ENCODE measurements at places on chromosomes 6 and 20. TPM values are rescaled to one million over a fixed set of nuclear protein-coding genes. Genes with fewer than 3 reads are reported as not detected.

DNA sequence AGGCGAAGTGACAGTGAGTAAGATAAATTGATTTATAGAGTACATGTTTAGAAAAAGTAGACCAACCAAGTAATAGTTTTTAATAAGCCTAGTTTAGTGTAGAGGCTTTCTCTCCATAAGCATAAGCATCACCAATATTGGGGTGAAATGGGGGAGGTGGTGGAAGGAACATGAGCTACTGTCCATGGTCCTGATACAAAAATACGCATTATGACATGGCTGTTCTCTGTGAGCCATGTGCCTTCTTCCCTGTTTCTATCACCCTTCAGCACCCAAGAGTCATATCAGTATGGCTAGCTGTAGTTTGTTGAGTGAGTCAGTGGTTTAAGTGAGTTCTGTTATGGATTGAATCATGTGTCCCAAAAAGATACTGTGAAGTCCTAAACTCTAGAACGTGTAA is 150.8 kb downstream of the EDN1 start:
- no peaks in the 10 kb centered on the region for H3K27me3 ChIP-seq
- H3K27ac ChIP-seq: no peak overlapping the region
- no peaks in the 10 kb centered on the region for H3K36me3 ChIP-seq
- no peak for DNase-seq
- no peak overlapping the region for H3K4me3 ChIP-seq
- H3K4me1 ChIP-seq: no peaks in the 10 kb centered on the region

- H3K27me3 ChIP-seq: no peaks in the 10 kb centered on the region
- DNase-seq: no peak
- H3K36me3 ChIP-seq: no peaks in the 10 kb centered on the region
- peak overlapping the region; percentile 60 for H3K27ac ChIP-seq
- no peaks in the 10 kb centered on the region for H3K4me1 ChIP-seq
Measured at GRCh38 chr6:111200350-111201243, 113.3 kb downstream of the SLC16A10 start.

GRCh38 chr20:53706008-53706465 is 112.4 kb upstream of the ZNF217 start:
- H3K27ac ChIP-seq: peak overlapping the region; percentile 64
- H3K4me3 ChIP-seq: no peak overlapping the region
- H3K27me3 ChIP-seq: no peaks in the 10 kb centered on the region
- H3K4me1 ChIP-seq: peaks cover 16% of the 10 kb centered on the region
- no peaks in the 10 kb centered on the region for H3K36me3 ChIP-seq

- no peak for DNase-seq
- H3K4me1 ChIP-seq: no peaks in the 10 kb centered on the region
- no peaks in the 10 kb centered on the region for H3K36me3 ChIP-seq
Measured at GRCh38 chr6:134795691-134796090, 154.2 kb downstream of the ALDH8A1 start.

DNA sequence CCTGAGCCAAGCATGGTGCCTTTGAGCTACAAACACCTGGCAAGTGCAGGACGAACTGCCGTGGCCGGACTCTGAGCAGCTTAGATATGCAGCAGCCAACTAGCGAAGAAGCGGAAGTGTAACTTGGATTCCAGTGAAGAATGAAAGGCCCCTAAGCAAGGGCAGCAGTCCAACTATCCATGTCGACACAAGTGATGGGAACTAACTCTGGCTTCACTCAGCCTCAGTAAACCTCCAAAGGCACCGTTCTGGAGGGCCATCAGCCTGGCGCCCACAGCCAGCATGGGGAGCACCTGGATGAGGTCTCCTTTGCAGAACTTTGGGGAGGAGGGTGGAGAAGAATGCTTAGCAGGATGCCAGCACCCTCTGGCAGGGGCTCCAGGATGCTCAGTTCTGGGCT is 78.4 kb upstream of the MLN start:
- no peak overlapping the region for H3K27ac ChIP-seq
- H3K36me3 ChIP-seq: no peaks in the 10 kb centered on the region
- no peaks in the 10 kb centered on the region for H3K27me3 ChIP-seq
- no peak for DNase-seq

The CFB gene
- total RNA-seq: 85.8 TPM

The TGM3 gene
- total RNA-seq: not detected

The GTF3C6 gene
- 29.4 TPM for total RNA-seq

- H3K36me3 ChIP-seq: peaks cover 19% of the 10 kb centered on the region
- no peak overlapping the region for H3K4me3 ChIP-seq
- H3K4me1 ChIP-seq: no peaks in the 10 kb centered on the region
- DNase-seq: no peak
- H3K27me3 ChIP-seq: no peaks in the 10 kb centered on the region
Measured at GRCh38 chr20:24955045-24955444, 6.0 kb downstream of the CST7 start.

The RIMS1 gene
- total RNA-seq: not detected

The TBX18 gene
- total RNA-seq: 0.57 TPM

The NHSL1 gene
- 48.7 TPM for total RNA-seq

- no peaks in the 10 kb centered on the region for H3K27me3 ChIP-seq
- H3K4me3 ChIP-seq: no peak overlapping the region
- H3K4me1 ChIP-seq: no peaks in the 10 kb centered on the region
- DNase-seq: no peak
- no peak overlapping the region for H3K27ac ChIP-seq
Measured at GRCh38 chr20:40111282-40111681, 577.8 kb downstream of the MAFB start.

The RGS17 gene
- total RNA-seq: 0.67 TPM

DNA sequence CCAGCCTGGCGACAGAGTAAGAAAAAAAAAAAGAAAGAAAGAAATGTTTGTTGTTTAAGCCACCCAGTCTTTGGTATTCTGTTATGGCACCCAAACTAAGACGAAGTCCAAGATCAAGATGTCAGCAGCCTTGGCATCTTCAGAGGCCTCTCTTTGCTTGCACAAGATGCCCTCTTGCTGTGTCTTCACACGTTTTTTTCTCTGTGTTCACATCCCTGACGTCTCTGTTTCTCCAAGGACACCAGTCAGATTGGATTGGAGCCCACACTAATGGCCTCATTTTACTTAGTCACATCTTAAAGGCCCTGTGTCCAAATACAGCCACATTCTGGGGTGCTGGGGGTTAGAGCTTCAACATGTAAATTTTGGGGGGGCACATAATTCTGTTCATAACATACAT is 380.9 kb downstream of the GJA1 start:
- H3K36me3 ChIP-seq: no peaks in the 10 kb centered on the region
- no peaks in the 10 kb centered on the region for H3K4me1 ChIP-seq
- H3K27me3 ChIP-seq: no peaks in the 10 kb centered on the region
- no peak for DNase-seq

The PSMG4 gene
- total RNA-seq: 16.8 TPM

DNA sequence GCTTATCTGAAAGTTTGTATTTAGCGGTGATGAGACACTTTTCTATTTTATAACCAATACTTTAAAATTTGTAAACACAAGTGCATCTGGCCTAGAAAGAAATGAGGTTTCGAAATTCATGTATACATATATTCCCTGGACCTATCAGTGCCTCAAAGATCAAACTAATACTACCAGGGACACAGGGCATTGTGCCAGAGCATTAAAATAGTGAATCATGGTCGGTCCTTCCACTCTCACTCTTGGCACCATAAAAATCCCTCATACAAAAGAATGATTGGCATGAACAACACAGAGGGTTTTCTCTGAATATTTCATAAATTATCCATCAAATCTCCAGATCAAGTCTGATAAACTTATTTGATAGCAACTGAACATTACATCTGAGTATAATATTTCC is 62.0 kb downstream of the MMUT start:
- no peaks in the 10 kb centered on the region for H3K27me3 ChIP-seq
- no peak for DNase-seq
- H3K4me3 ChIP-seq: no peak overlapping the region
- H3K27ac ChIP-seq: no peak overlapping the region
- H3K36me3 ChIP-seq: no peaks in the 10 kb centered on the region

The KIAA1755 gene
- total RNA-seq: 4.1 TPM

- no peak for DNase-seq
- H3K27me3 ChIP-seq: no peaks in the 10 kb centered on the region
- H3K27ac ChIP-seq: no peak overlapping the region
- no peak overlapping the region for H3K4me3 ChIP-seq
- no peaks in the 10 kb centered on the region for H3K36me3 ChIP-seq
Measured at GRCh38 chr6:150492941-150493340, 106.7 kb upstream of the PLEKHG1 start.

DNA sequence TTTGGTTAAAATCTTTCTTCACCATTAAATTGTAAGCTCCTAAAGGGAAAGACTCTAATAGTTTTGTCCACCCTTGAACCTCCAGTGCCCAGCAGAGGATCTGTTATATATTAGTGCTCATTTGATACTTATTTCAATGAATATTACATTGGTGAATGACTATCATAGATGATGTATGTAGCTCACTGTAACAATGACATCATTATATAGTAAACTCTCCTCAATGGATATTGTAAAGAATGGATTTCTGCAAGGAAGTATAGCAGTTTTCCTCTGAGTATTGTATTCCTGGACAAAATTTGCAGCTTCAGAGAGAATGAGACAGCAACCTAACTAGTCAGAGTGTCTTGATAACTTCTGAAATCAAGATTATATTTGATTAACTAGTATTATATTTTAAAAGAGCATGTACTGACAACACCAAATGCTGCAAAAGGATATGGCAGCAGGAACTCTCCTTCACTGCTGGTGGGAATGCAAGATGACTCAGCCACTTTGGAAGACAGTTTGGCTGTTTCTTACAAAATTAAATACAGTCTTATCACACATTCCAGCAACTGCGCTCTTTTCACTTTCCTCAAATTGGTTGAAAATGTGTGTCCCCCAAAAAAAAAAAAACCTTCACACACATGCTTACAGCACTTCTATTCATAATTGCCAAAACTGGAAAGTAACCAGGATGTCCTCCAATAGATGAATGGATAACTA is 189.8 kb upstream of the OPRM1 start:
- no peaks in the 10 kb centered on the region for H3K36me3 ChIP-seq
- DNase-seq: no peak
- H3K27ac ChIP-seq: no peak overlapping the region
- no peaks in the 10 kb centered on the region for H3K4me1 ChIP-seq
- H3K27me3 ChIP-seq: no peaks in the 10 kb centered on the region

DNA sequence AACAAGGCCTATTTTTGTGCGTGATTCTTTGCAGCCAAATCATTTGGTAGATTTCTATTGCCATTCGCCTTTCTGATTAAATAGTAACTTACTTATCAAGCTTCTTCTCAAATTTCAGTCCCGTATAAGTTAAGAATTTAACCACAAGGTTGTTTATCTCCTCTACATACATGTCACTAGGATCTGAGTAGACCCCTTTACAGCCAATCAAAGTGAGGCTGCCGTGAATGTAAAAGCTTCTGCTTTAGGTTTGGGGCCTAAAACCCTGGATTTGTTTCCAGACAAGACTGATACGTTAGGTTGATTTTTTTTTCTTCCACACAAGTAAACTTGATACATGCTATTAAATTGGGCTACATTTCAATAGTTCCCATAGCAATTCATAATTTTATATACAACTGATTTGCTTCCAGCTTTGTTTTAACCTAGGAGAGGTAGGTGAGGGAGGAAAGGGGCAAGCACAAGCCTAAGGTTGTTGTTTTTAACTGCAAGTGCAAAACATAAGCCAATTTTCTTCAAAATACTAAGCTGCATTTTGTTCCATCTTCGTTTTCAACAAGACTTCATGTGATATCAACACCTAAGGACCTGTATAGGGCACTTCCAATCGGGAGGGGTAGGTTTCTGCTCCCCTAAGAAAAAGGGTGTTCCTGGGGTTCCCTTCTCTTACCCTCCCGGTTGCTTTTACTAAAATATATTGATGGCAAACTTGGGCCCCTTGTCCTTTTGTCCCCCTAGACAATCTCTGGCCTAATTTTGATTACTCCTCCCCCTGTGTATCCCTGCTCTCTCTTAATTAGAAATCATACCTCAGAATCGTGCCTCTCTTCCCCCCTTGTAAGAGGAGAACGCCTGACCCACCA is 1.7 kb downstream of the RANBP9 start:
- peak overlapping the region; percentile 98 for H3K27ac ChIP-seq
- H3K36me3 ChIP-seq: no peaks in the 10 kb centered on the region
- no peak for DNase-seq

DNA sequence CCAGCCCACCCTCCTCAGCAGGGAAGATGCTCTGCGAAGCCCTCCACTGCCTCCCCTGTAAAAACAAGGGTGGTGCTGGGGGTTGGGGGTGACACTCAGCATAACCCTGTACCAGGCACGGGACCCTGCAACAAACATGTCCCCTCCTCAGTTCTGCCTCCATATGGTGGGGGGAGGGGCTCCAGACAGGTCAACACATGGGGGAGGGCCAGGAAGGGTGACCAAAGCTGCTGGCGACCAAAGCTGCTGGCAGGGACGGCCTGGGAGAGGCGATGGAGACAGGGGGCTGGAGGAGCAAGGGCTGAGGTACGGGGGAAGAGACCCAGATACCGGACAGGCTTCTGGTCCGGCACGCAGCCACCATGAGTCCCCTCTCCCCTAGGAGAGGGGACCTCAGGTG is 123.2 kb downstream of the TAF4 start:
- DNase-seq: peak; percentile 22
- no peak overlapping the region for H3K4me3 ChIP-seq
- H3K4me1 ChIP-seq: no peaks in the 10 kb centered on the region
- no peaks in the 10 kb centered on the region for H3K36me3 ChIP-seq
- H3K27me3 ChIP-seq: no peaks in the 10 kb centered on the region

The GSTA2 gene
- 15.7 TPM for total RNA-seq

The C6orf163 gene
- 13.2 TPM for total RNA-seq

DNA sequence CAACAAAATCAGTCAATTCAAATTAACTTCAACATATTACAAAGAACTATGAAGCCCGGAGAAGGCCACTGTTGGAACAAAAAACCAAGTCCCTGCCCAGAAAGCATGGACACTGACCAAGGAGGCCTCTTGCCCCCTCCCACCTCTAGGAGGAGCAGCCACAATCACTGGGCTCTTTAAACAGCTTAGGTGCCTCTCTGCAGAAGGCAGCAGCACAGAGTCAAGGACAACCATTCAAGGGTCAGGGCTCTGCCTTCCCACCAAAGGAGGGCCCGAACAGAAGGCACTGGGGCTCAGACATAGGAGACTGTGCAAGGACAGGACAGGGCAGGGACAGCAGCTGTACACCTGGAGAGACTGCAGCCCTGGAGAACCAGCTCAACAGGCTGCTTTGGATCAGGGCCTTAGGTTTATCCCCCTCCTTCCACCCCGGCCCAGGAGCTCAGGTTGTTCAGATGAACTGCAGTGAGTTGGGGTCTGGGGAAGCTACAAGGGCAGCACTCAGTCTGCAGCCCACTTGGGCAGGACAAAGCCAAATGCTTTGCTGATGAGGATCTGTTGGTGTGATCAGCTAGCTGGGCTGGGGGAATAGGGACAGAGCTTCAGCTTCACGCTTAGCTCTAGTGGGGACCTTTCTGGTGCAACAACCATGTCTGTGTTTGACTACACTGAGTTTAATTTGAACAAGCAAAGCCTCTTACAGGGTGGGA is 17.8 kb downstream of the TOMM34 start:
- H3K36me3 ChIP-seq: no peaks in the 10 kb centered on the region
- no peaks in the 10 kb centered on the region for H3K27me3 ChIP-seq
- no peak for DNase-seq
- no peak overlapping the region for H3K27ac ChIP-seq
- no peaks in the 10 kb centered on the region for H3K4me1 ChIP-seq
- no peak overlapping the region for H3K4me3 ChIP-seq
